ENCODE measurements at places on chromosomes 6 and 20. TPM values are rescaled to one million over a fixed set of nuclear protein-coding genes. Genes with fewer than 3 reads are reported as not detected.

GRCh38 chr6:106870824-106871717, 103.5 kb downstream of the CD24 start:
- no peaks in the 10 kb centered on the region for H3K36me3 ChIP-seq
- no peak overlapping the region for H3K4me3 ChIP-seq
- H3K27ac ChIP-seq: no peak overlapping the region
- DNase-seq: no peak

LY6G5C gene
- 7.1 TPM for total RNA-seq

DNA sequence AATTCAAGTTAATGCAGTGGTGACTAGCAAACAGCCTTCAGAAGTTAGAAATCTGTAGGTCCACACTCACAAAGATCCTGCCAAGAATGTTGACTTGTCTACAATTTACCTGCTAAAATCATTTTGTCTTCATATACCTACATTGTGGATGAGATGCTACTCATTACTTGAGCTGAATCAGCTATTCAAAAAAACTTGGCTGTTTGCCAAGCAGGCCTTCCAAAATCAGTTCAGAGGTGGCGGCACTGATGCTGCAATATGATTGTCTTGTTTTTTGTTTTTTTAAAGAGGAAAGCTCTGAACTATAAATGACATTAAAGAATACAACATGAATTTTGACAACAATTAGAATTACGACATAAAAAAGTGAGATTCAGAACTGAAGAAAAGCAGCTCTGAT, 354.7 kb upstream of the KHDRBS2 start:
- no peak overlapping the region for H3K4me3 ChIP-seq
- no peak for DNase-seq
- H3K27me3 ChIP-seq: no peaks in the 10 kb centered on the region

LPA gene
- not detected for total RNA-seq

DNA sequence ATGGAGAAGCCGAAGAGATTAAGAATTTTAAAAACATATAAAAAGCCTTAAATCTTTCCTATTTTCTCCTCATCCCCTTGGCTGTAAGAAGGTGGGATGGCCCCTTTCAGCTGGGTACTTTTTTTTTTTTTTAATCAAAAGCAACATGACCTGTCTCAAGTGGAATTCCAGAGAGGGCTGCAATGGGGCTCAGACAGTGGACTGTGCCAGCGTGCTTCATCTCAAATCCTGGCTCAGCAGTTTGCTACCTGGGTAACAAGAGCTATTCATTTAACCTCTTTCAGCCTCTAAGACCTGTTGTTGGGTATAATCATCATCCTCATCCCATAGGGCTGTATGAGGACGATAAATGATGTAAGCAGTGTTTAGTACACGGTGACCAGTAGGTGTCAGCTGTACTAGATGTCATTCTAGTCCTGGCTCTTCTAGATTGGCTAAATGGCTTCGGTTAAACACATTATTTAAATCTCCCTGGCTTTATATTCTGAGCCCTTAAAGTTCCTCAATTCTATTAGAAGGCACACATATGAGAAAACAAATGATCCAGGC, 6.9 kb upstream of the PPP1R3G start:
- H3K4me1 ChIP-seq: no peaks in the 10 kb centered on the region
- H3K27ac ChIP-seq: no peak overlapping the region
- no peak overlapping the region for H3K4me3 ChIP-seq
- DNase-seq: no peak
- no peaks in the 10 kb centered on the region for H3K27me3 ChIP-seq
- H3K36me3 ChIP-seq: no peaks in the 10 kb centered on the region

GRCh38 chr20:37797669-37798175, 103.9 kb downstream of the CTNNBL1 start:
- H3K4me3 ChIP-seq: no peak overlapping the region
- DNase-seq: no peak
- H3K27me3 ChIP-seq: no peaks in the 10 kb centered on the region

DNA sequence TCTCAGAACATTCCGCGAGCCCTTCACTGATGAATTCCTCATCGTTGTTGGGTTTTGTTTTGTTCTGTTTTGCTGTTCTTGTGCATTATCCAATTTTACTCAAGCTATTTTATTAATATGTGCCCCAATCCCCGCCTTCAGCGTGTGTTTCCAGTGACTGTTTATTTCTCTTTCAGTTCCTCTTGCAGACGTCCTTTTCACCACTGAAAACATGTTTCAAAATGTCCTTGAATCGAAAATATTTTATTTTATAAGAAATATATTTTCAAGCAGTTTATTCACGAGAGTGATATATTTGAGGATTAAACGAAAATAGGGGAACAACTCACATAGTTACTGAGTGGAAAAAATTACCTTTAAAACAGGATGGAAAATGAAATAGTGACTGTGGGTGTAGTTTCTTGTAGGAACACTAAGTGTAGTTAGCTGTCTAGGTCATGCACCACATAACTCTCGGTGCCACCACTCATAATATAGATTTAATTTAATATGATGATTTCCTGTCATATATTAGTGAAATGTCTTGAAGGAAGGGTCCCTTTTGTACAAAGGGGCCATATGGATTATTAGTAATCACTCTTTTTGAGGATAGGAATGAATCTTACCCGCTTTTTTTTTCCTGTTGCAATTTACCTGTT, 45.3 kb upstream of the HDDC2 start:
- peak overlapping the region; percentile 72 for H3K27ac ChIP-seq
- no peaks in the 10 kb centered on the region for H3K36me3 ChIP-seq
- peaks cover 15% of the 10 kb centered on the region for H3K4me1 ChIP-seq
- DNase-seq: no peak
- no peak overlapping the region for H3K4me3 ChIP-seq

GRCh38 chr20:15332711-15333160, 995.3 kb upstream of the FLRT3 start:
- no peaks in the 10 kb centered on the region for H3K36me3 ChIP-seq
- no peak overlapping the region for H3K4me3 ChIP-seq
- no peak for DNase-seq

DNA sequence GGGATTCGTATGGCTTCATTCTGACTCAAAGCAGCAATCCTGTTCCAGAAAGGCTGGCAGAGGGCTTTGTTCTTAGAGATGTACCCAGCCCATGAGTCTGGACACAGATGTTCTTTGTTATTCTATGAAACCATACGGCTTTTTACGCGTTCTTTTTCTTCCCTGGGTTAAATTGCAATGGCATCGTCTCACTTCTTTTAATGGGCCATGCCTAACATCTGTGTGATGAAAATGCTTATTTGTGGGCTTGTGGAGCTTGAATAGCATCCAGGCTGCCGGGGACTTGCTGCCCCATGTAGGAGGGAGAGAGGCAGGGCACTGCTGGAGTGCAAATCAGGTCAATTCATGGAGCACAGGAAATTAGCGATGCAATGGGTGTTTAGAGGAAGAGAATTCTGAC, 19.4 kb downstream of the FAM50B start:
- no peaks in the 10 kb centered on the region for H3K27me3 ChIP-seq
- H3K4me3 ChIP-seq: no peak overlapping the region
- no peak for DNase-seq
- no peak overlapping the region for H3K27ac ChIP-seq
- no peaks in the 10 kb centered on the region for H3K36me3 ChIP-seq
- H3K4me1 ChIP-seq: no peaks in the 10 kb centered on the region

ACOT13 gene
- total RNA-seq: 11.4 TPM

DNA sequence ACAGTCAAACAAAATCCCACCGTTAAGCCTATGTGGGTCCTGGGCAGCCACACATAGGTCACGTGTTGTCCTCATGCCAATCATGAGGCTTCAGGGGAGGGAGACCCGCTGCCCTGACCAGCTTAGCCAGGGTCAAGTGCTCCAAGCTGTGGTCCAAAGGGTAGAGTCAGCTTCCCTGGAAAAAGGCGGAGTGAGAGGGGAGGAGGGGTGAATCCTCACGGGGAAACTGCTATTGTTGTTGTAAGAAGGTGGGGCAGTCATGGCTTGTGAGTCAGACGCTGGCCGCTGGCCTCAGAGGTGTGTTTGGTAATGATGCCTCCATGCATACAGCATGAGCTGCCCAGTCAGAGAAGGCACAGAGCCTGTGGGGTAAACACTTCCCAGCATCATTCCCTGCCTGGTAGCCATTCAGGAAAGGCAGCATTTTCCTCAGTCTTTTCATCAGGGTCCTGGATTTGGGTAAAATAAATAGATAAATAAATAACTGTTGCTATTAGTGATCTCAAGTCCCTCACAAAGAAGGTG, 8.7 kb downstream of the CST3 start:
- H3K4me3 ChIP-seq: no peak overlapping the region
- no peaks in the 10 kb centered on the region for H3K4me1 ChIP-seq
- no peaks in the 10 kb centered on the region for H3K27me3 ChIP-seq

All from spleen (tissue), 13 donors.